Activated CD4-positive, alpha-beta memory T cell treated with anti-CD3 and anti-CD28 coated beads, Interleukin-2, amount 10 ng/mL, durations not matched to agents 7 days and 5 days (primary cell): ENCODE measurements at places on chromosomes 13 and 19.

DNA sequence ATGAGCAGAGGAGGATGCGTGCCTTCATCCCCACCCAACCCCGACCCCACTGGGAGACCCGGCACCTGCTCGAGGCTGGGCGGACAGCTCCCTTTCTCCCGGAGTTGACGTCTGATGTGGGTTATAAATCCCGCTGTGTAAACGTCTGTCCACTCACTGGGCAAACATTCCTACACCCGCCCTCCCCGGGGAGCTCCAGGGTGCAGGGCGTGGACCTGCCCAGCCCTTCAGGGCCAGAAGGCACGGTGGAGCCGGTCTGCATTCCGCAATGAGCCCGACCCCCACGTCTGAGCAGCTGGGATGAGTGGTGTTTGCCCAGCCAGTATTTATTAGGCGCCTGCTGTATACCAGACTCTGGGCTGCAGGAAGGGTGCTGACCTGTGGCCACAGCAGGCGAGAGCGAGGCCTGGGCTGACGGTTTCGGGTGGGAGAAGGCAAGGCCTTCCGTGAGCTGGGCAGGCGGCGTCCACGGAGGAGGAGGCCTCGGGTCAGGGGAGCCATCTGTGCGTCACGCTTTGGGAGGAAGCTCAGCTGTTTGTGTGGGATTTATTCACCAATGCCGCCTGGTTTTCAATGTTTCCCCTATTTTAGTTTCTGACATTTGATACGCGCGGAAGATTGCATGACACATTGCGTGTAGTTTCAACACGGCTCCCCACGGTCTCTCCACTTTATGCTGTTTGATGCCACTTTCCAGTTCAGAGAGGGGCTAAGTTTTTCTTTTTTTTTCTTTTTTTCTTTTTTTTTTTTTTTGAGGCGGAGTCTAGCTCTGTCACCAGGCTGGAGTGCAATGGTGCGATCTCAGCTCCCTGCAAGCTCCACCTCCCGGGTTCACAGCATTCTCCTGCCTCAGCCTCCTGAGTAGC is 2.0 kb downstream of the MISP start:
- H3K4me1 ChIP-seq = no peaks in the 10 kb centered on the region
- no peak overlapping the region for H3K27ac ChIP-seq
- no peak overlapping the region for H3K4me3 ChIP-seq
- H3K27me3 ChIP-seq = no peaks in the 10 kb centered on the region
- H3K36me3 ChIP-seq = no peaks in the 10 kb centered on the region

GRCh38 chr19:27962264-27962663 is 1250.7 kb downstream of the UQCRFS1 start:
- H3K4me1 ChIP-seq = no peaks in the 10 kb centered on the region
- no peak overlapping the region for H3K4me3 ChIP-seq
- H3K27me3 ChIP-seq = no peaks in the 10 kb centered on the region
- no peaks in the 10 kb centered on the region for H3K36me3 ChIP-seq
- no peak for DNase-seq

DNA sequence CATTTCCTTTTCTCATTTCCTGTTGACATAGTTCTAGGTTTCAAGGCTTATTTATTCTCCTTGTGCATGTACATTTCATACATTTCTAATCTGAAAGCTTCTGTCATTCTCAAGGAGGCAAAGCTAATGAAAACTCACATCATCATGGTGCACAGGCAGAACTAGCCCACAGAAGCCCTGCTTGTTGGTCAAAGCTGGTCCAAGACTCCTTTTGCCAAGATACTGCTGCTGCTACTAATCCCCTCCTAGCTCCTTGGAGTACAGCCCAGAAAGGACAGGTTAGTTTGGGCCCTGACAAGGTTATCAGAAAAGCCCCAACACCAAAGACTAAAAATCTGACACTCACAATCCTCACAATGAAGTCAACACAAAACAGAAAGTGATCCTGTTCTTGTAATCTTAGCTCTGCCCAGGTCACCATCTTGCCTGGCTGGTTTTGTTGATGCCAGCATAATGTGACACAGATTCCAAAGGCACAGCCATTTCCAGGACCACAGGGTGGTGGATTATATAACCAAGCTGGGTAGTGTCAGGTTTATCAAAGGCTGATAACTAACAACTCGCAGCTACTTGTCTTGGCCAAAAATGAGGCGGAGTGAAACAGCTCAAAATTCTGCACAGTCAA is 417.4 kb downstream of the NDFIP2 start:
- no peak for DNase-seq
- H3K4me1 ChIP-seq = no peaks in the 10 kb centered on the region
- H3K4me3 ChIP-seq = no peak overlapping the region
- no peaks in the 10 kb centered on the region for H3K27me3 ChIP-seq

DNA sequence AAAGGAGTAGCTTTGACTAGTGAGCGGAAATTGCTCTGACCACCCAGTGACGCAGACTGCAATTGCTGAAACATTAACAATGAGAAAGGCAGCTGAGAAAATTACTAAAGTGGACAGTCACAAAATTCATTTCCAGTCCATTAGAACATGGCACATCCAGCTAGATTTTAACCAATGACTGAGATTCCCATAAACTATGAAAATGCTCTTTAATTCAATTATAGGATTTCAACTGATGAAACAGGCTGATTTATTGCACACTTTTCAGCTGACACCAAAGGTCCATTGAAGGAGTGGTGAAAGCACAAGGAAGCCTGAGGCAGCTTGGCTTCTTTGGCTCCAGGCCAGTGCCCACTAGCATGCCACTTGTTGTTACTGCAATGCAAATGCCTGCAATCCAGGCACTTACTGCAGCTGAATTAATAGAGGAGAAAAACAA is 933.4 kb downstream of the SLITRK6 start:
- no peak overlapping the region for H3K27ac ChIP-seq
- H3K4me3 ChIP-seq = no peak overlapping the region
- H3K36me3 ChIP-seq = no peaks in the 10 kb centered on the region
- no peaks in the 10 kb centered on the region for H3K4me1 ChIP-seq
- no peak for DNase-seq
